ENCODE measurements at places on chromosomes 1 and 21.

GRCh38 chr1:10615332-10615731 is 140.6 kb downstream of the PEX14 start:
- DNase-seq = no peak

DNA sequence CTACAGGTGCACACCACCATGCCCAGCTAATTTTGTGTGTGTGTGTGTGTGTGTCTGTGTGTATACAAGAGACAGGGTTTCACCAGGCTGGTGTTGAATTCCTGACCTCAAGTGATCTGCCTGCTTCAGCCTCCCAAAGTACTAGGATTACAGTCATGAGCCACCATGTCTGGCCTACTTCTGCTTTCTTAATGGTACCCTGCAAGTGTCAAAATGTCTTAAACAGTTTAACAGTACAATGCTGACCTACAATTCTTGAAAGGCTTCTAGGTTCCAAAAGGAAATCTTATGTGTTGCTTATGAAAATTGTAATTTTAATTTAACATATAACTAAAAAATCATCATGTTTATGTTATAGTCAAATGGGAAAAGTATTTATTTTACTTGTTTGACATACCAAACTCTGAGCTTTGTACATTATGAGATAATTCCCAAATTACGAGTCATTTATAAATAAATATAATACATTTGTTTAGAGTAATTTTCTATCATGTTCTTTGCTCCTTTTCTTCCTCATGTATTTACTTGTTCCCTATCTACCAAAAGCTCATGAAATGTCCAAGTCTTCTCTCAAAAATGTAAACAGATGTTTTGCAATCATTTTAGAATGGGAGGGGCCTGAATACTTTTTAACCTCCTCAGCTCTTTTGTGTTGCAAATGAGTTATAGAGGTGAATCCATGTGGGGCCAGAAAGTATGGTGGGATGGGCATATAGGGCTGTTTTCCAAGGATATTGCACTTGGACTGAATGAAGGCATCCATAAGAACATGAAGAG is 8.4 kb upstream of the VCAM1 start:
- no peak for DNase-seq

- DNase-seq = no peak
These were observed 9.1 kb upstream of the HEYL start for GRCh38 chr1:39648496-39648895.

- no peak for DNase-seq
These were observed 699 bp downstream of the ECHDC2 start for GRCh38 chr1:52920791-52921291.

DNA sequence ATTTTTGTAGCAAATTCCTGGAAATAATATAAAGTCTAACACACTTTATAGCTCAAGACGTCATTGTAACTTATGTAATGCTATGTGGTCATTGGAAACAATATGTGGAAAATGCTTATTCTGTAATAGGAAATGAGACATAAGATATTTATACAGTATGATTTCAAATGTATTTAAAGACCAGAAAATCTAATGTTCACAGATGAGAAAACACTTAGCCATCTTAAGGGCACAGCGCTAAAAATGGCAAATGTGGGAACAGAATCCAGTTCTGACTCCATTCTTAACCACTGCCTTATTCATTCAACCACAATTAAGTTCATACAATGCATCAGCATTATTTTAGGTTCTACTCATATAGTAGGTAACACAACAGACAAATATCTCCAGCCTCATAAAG is 12.5 kb downstream of the CSDE1 start:
- no peak for DNase-seq

- no peak for DNase-seq
These were observed 15.3 kb downstream of the LDLRAD1 start for GRCh38 chr1:54002544-54003248.

GRCh38 chr1:241447031-241447644 is 72.4 kb downstream of the FH start:
- no peak for DNase-seq

DNA sequence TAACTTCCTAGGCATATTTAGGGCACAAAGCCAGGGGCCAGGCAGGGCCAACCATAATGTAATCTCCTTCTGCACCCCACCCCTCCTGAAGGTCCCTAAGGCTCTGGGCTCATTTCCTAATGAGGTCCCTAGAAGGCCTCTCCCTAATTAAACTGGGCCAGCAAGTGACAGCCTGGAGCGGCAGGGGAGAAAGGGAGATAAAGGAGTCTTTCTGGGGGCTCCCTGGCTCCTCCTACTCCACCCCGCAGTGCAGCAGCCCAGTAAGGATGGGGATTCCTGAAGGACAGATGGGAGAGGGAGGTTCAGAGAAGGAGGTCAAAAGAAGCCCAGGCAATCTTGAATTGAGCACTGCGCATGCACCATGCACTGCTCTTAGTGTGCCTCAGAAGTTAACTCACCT is 12.8 kb downstream of the LRP8 start:
- DNase-seq = no peak

DNA sequence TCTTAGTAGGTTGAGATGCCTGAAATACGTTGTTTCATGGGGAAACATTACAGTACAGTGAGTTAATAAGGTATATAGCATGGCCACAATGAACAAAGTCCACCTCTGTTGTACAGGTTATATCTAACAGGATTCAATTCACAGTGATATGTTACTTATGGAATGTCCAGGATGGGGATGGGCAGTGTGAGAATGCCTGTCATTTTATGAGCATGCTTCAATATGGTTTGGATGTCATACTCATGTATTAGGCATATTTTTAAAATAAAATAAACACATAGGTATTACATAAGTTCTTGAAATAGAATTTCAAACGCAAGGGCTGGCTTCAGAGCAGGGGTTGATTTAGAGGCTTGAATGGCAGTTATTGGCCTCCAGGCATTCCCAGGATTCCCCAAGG is 6.1 kb upstream of the PHLDA3 start:
- DNase-seq = no peak

GRCh38 chr1:58304346-58304975 is 242.1 kb downstream of the OMA1 start:
- no peak for DNase-seq

DNA sequence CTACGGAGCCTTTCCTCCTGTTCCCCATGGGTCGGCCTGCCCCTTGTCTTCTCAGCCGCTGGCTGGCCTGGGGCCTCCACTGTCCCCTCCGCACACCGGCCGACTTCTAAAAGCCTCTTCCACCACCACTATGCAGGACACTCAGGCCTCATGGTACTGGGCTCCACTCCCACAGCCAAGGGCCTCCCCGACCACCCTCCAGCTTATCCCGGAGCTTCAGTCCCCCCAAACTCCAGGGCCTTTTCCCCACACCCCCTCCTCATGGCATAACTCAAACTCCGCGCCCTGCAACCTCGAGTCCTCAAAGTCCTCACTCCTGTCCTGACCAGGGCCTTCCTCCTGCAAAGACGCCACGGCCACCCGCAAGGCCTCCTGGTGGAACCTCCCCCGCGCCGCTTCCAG is 2.0 kb downstream of the LRRC41 start:
- DNase-seq = no peak

GRCh38 chr1:206735553-206736031 is 35.0 kb upstream of the IL19 start:
- DNase-seq = no peak

GRCh38 chr1:243496187-243496646 is 240.4 kb downstream of the SDCCAG8 start:
- DNase-seq = no peak

GRCh38 chr1:1891349-1892078 is 627 bp upstream of the GNB1 start:
- peak; percentile 38 for DNase-seq

GRCh38 chr21:43872531-43873197 is 7.6 kb downstream of the AGPAT3 start:
- no peak for DNase-seq

DNA sequence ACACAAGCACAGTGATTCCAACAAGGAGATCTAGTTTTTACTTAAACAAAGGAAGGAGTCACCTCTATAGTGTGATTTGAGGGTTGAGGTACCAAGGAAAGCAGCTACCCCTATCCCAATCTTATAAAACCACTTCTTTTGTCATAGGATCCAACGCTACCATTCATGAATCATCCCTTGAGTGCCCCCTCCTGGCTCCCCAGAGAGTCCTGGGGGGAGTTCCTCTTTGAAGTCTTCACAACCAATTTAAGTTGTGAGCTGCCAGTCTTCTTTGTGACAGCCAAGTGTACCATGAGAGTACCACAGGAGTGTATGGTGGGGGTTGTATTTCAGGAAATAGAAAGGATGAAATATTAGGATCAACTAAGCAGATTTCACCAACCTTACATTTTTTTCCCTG is 39.1 kb upstream of the NHLH2 start:
- DNase-seq = no peak

- no peak for DNase-seq
These were observed 480.4 kb downstream of the SIPA1L2 start for GRCh38 chr1:232149287-232150201.

DNA sequence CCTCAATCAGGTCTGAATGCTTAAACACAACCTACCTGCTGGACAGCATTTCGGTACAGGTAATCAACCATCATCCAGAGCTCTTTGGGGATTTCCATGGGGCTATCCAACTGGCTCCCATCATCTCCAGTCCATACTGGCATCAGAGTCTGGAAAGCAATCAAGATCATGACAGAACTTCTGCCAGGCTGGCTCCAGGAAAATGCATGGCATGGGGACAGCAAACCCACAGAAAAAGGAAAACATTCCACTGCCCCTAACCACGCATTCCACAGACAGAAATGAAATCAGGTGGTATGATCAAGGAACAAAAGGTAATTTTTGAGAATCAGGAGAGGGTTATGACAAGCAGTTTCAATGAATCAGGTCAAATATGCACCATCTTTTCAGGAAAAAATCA is 9.1 kb upstream of the MTF1 start:
- DNase-seq = no peak

- DNase-seq = no peak
These were observed 28.7 kb downstream of the PADI3 start for GRCh38 chr1:17277511-17278159.

Data from D721Med (cell line).